Stimulated activated CD4-positive, alpha-beta T cell treated with anti-CD3 and anti-CD28 coated beads, Interleukin-15, amount 100 ng/mL, for 1 hour (primary cell): ENCODE measurements at places on chromosomes 2 and 18.

- DNase-seq: no peak
These were observed 182.2 kb downstream of the TTC32 start for GRCh38 chr2:19719540-19719939.

DNA sequence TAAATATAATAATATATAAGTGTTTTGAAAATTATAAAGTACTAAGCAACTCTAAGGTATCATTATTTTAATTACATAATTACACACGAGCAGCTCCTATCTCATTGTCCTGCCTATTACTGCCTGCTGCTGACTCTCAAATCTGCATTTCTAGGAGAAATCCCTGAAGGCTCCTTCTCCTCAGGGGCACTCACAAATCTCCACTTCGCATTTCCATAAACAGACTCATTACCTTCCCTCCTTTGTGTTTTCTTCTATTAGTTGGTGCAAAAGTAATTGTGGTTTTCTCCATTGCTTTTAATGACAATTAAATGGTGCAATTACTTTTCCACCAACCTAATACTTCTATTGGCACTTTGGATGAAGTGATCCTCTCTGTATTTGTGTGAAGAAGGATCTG is 135.0 kb upstream of the HNMT start:
- DNase-seq: no peak

DNA sequence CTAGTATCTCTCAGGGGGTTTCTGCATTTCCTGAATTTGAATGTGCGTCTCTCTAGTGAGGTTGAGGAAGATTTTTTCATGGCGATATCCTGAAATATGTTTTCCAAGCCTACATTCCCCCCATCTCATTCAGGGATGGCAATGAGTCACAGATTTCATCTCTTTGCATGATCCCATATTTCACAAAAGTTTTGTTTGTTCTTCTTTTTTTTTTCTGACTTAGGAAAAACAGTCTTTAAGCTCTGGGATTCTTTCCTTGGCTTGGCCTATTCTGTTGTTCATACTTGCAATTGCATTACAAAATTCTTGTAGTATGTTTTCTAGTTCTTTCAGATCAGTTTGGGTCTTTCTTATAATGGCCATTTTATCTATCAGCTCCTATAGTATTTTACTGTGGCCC is 136.5 kb downstream of the DSEL start:
- DNase-seq: no peak

DNA sequence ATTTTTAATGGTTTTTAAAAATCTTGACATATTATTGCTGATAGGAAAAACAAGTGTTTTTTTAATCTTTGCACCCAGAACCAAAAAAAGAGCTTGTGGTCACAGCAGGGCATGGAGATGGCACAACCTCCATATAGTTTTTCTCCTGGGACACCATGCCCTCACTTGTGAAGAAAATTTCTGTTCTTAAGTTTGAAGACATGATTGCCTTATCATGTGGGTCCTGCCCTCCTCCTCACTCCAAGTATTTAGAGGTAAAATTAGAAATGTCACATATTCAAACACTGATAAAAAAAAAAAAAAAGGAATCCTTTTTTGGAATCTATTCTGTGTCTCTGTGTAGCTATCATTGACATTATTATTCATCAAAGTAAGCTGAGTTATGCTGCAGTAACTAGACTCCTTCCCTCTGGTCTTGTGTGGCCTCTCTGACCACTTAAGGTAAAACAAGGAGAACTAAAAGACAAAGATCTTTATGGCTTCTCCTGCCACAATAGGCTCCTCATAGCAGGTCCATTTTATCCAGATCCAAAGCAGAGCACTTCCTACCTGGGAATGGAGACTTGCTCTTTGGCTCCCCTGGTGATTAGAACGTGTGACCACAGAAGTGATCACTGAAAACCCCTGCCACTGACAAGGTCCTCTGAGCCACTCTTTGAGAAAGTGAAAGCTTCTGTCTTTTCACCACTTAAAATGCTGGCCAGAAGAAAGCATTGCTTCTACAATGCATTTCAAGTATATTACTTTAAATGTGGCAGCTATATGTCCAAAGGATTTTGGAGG is 19.8 kb downstream of the ADD2 start:
- DNase-seq: no peak

DNA sequence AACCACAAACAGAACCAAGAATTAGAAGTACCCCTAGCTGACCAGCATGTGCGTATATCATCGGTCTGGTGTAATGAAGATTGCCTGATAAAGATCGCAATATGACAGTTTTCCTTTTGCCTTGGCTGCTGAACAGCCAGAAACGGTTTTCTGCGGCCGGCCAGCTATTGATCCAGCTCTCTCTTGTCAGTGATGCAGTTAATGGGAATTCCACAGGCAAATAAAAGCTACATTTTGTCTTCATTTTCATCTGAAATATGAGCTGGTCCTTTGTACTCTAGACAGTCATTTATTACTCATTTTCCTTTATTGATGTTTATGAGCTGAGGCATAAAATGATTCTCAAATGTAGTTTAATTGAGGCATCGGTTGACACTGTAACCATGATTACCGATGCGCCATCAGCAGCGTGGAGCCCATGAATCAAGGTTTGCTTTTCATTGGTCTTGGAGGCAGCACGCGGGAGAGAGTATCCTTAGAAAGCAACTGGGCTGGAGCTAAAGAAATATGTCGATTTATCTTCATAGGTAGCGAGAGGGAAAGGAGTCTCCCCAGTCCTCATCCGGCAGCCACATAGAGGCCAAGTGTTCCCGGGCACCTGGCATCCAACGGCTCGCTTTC is 535.2 kb downstream of the GALR1 start:
- DNase-seq: no peak

- DNase-seq: no peak
These were observed at the start of gene RNF152 for GRCh38 chr18:61892683-61893308. Gene RNF152, minus strand, starts transcription at chr18:61893007. Its CDS starts 76,544 bp downstream, at chr18:61816463.

DNA sequence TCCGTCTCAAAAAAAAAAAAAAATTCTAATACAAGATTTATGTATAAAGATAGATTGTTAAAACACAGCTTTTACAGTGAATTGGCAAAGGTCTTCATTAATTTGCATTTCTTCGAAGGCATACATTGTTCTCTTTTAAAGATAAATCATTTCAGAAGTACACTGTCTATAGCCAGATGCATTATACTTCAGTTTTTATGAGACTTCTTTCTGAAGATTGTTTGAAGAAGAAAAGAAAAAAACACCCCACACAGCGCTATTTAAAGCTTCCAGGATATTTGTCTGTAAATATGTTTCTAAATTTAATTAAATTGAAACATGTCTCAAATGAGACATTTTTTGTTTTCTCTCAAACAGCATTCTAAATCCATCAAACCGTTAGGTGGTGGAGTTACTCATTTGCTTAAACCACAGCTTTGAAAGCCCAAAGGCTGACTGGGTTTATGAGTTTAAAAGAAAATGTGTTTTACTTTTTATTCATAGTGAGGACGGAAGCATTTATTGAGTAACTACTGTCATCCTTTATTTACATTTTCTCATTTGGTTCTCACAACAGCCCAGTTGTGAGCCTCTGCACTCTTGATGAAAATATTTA is 42.4 kb upstream of the C1GALT1C1L start:
- DNase-seq: no peak
